T47D (cell line): ENCODE measurements at places on chromosomes 3 and 15.

DNA sequence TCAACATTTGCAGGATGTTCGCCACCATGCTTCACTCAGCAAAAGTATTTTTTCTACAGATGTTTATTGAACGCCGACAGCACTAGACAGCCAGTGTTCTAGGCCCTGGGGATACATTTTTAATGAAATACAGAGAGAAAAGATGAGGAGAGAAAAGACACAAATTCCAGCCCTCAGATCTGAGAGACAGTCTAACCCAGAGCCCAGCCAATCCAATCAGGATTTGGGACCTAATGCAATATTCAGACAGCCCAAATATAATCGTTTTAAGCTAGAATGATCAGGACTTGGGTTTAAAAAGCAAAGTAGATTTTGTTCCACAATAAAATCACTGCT lies 174.8 kb downstream of the SLCO3A1 start:
- DNase-seq = no peak

DNA sequence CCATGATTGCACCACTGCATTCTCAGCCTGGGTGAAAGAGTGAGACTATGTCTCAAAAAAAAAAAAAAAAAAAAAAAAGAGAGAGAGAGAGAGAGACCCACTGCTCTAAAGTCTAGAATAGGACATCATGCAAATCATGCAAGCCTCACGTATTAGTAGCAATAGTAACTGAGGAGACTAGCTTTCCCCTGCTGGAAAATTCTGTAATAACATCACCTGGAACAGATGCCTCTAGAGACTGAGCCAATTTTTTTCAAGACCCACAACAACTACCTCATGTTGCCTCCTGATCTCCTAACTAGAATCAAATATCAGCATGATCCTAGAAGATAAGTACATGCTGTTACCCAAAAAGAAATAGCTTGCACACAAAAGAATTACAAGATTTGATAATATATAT lies 461.9 kb downstream of the AGBL1 start:
- DNase-seq = no peak

- DNase-seq = no peak
These were observed 309.8 kb upstream of the CTDSPL start for GRCh38 chr3:37551857-37552256.

DNA sequence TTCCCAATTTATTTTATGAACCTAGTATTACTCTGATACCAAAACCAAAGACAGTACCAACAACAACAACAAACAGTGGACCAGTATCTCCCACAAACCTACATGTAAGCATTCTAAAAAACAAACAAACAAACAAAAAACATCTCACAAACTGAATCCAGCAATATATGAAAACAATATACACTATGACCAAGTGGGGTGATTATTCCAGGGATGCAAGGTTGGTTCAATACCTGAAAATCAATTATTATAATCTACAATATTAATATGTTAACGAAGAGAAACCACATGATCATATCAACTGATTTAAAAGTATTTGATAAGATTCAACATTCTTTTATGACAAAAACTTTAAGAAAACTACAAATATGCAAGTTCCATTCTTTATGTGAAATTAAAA lies 391.3 kb downstream of the MAGI1 start:
- no peak for DNase-seq

DNA sequence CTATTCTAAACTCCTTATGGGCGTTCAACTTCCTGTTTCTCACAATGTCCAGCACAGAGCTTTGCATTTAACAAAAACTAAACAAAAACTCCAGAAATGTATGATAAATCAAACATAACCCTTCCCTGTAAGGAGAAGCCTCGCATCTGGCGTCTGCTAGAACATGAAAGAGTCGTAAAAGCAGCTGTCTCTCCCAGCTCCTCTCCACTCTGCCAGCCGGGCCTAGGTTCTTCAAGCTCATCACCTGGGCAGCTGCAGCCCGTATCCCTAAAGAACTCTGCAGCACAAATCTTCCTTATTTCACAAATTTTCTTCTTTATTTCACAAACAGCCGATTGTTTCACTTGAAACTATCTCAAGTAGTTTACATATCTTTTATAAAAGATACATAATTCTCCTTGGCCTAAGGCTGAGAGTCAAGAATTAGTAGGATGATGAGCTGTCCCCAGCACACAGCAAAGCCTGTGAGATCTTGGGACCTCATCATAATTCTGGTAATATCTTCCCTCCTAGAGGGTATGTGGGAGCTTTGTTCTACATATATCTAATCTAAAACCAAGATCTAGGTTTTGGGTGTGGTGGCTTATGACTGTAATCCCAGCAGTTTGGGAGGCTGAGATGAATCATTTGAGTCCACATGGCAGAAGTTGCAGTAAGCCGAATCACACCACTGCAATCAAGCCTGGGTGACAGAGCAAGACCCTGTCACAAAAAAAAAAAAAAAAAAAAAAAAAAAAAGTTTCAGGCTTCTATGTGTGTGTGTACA lies 35.3 kb downstream of the ANXA2 start:
- DNase-seq = no peak

- no peak for DNase-seq
These were observed 5.3 kb upstream of the POC1A start for GRCh38 chr3:52159503-52159902.
